Astrocyte of the hippocampus (primary cell): ENCODE measurements at places on chromosomes 5 and 9.

DNA sequence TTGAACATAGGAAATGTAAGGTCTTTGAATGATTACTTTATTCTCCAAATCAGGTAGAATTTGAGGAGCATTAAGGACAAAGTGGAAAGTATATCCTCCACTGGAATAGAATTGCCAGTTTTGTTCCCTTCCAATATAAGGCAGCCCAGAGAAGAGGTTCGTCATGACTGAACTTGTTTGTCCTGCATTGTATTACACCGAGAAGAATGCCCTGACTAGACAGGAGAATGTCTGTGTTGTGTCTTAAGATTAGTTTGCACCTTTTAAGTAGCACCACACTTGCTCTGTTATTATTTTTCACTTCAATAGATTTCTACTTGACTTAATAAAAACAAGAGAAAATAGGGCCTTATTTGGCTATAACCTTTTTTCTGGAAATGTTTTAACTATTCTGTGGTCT, 586.2 kb upstream of the PTGER4 start:
- no peak for DNase-seq

DNA sequence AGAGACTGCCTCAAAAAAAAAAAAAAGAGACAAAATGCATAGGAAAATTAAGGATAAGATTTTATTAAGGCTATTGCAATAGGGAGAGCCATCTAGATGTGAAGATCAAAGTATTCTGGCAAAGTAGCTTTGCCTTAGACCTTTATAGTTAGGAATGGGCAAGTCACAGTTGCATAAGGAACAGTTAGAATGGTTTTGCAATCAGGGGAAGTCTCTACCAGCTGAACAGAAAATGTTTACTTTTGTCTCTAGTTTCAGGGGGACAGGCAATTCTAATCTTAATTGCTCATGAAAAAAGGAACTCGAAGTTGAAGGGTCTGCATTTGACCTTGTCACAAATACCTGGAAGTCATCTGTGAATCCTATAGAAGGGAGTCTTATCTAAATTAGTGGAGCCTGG, 13.1 kb upstream of the ATP6V1G1 start:
- no peak for DNase-seq

DNA sequence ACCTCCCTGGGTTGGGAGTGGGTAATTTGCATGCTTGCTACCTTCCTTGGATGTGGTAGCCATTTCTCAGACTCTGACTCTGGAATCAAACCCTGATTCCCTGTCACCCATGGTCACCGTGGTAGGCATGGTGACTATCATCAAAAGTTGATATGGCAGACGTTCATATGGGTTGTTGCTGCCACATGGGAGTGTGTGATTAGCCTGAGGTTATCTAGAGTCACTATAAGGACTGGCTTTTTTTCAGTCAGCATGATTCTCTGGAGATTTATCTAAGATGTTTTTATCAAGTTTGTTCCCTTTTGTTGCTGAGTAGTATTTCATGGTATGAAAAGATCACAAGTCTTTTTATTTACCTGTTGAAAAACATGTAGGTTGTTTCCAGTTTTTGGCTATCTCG, 7.0 kb downstream of the RCL1 start:
- DNase-seq: no peak

DNA sequence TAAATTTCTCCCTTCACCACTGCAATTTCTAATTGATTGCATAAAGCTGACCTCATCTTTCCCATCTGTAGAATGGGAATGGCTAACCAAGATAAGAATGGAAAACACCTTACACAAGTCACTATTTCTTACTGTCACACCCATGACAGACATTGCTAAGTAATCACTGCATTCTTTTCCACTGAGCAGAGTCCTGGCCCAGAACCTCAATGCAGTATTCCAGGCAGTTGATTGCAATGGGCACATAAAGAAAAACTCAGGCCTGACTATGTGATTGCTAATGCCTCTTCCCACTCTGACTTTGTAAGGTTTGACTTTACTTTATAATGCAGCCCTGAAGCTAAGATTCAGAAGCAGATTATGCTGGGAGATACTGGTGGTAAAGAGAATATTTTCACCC, 29.3 kb downstream of the TRIM32 start:
- DNase-seq: no peak

- DNase-seq: no peak
These were observed 108.1 kb downstream of the MED27 start for GRCh38 chr9:131971482-131972074.
